WTC11 (cell line): ENCODE measurements at places on chromosomes 5 and 9. TPM values are rescaled to one million over a fixed set of nuclear protein-coding genes. Genes with fewer than 3 reads are reported as not detected.

Gene SCAMP1
- total RNA-seq: 38.3 to 43.8 TPM (median 39.2 TPM) in 3 replicates

Gene MLLT3
- total RNA-seq: 7.0 to 11.6 TPM (median 10.0 TPM) in 3 replicates

Gene IER5L
- total RNA-seq: 4.6 to 5.9 TPM (median 5.1 TPM) in 3 replicates

DNA sequence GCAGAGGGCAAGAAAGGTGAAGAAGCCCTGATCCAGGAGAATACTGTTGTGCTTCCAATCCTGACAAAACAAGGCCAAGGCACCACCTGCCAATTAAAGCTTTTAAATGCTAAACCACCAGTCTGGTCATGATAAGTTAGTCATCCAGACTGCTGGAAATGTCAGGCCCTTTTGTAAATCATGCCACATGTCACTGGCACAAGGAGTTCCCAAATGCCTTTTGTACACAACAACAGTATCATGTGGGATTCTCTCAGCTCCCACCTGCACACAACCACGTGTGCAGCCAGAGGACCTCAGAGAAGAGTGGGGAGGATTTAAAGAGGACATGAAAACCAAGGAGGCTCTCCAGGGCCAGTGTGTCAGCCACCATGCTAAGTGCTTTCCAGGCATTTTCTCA is 99.3 kb downstream of the CDK5RAP2 start:
- no peak for DNase-seq

GRCh38 chr9:31142456-31142855 is 1242.0 kb upstream of the ACO1 start:
- no peak for DNase-seq

GRCh38 chr5:108523360-108523759 is 141.5 kb upstream of the FBXL17 start:
- DNase-seq: no peak

GRCh38 chr9:19460243-19460642 is 51.4 kb downstream of the ACER2 start:
- no peak for DNase-seq

GRCh38 chr9:27533311-27533710 is 3.7 kb upstream of the MOB3B start:
- no peak for DNase-seq

DNA sequence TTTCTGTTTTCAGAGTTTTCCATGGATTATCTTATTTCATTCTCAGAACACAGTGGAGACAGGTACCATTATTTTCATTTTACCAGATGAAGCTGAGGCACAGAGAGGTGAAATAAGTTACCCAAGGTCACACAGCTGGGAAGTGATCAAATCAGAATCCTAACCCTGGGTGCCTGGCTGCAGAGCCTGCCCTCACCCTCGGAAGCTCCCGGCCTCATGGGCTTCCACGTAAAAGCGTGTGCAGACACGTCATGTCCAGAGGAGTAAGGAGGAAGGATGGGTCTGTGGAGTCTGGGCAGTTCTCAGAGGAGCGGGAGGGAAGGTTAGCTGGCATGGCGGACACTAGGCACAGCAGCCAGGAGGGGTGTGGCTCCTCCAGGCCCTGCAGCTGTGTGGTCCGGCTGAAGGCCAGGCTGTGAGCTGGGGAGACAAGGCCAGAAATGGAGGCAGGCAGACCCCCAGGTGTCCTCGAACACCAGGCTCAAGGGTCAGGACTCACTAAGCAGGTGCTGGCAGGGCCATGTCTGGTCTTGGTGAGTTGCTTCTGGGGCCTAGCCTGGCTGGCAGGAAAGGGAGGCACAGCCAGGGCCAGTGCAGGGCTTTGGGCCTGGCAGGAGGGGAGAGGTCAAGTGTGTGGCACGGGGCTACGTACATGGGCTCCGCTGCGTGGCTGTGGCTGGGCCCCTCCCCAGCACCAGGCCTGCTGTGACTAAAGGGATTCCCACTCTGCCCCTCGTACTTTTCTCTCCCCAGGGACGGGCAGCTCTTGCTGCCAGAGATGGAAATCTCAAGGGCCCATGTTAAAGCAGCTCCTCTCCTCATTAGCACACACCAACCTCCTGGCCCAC is 5.6 kb downstream of the TBC1D9B start:
- DNase-seq: no peak

GRCh38 chr9:113386571-113387393 is 10.0 kb upstream of the HDHD3 start:
- DNase-seq: no peak

GRCh38 chr9:14824481-14824880 is 85.7 kb downstream of the FREM1 start:
- DNase-seq: no peak

DNA sequence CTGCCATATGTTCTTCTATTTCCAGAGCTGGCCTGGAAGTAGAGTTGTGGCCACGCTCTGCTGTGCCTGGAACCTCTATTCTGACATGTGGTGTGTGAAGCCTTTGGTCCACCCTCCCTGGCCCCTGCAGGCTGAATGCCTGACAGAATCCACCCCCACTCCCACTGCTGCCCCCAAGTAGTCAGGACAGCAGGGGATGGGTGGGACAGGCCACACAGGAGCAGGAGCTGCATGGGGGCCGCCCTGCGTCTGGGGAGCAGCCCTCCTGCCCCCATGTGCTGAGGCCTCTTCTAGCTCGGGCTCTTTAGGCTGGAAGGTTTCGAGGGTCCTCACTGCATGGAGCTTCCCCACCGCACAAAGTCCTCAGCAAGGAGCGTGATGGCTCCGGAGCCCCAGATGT is 32.6 kb upstream of the IRX4 start:
- DNase-seq: no peak

- DNase-seq: no peak
Observed at GRCh38 chr9:136222906-136223285, 18.0 kb upstream of the LHX3 start.
